H9 (cell line): ENCODE measurements at places on chromosomes 12 and 14. TPM values are rescaled to one million over a fixed set of nuclear protein-coding genes. Genes with fewer than 3 reads are reported as not detected.

DNA sequence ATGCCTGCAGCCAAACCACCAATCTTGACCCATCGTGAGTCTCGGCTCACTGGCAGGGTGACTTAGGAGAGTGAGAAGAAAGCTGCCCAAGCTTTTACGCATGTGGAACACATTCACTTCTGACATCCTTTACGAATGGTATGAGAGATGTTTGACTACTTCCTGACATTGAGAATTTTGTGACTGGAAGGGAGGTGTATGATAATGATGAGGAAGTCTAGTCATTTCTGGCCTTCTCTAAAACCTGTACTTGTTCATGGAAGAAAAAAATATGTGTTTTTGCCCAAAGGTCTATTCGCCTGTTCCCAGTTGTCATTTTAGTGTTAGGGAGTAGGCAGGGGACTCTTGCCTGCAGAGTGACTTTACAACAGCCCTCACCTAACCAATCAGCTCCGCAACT, 227.2 kb upstream of the ATP2B1 start:
- no peak for DNase-seq
- no peaks in the 10 kb centered on the region for H3K36me3 ChIP-seq
- H3K27me3 ChIP-seq, result no peaks in the 10 kb centered on the region
- no peaks in the 10 kb centered on the region; the same call in 1 of the 2 replicates for H3K4me1 ChIP-seq

- no peak for DNase-seq
- no peaks in the 10 kb centered on the region for H3K27me3 ChIP-seq
- no peak overlapping the region for H3K27ac ChIP-seq
- H3K36me3 ChIP-seq, result no peaks in the 10 kb centered on the region
- H3K4me1 ChIP-seq, result no peaks in the 10 kb centered on the region
Measured at GRCh38 chr14:74569806-74570591, 42.0 kb downstream of the LTBP2 start.

- no peak overlapping the region for H3K27ac ChIP-seq
- 0 out of 2 replicates have a peak, but pooled peaks cover 2% of the 10 kb centered on the region for H3K4me1 ChIP-seq
- peaks cover 3% of the 10 kb centered on the region; the same call in 1 of the 2 replicates for H3K36me3 ChIP-seq
- H3K27me3 ChIP-seq, result no peaks in the 10 kb centered on the region
Measured at GRCh38 chr14:64990296-64990695, 3.6 kb downstream of the FNTB start.

- no peak overlapping the region for H3K4me3 ChIP-seq
- H3K36me3 ChIP-seq, result peaks cover 23% of the 10 kb centered on the region
- no peak overlapping the region for H3K27ac ChIP-seq
- DNase-seq, result no peak
- H3K27me3 ChIP-seq, result no peaks in the 10 kb centered on the region
Measured at GRCh38 chr14:35068238-35069012, 22.4 kb downstream of the FAM177A1 start.

GRCh38 chr12:107284692-107285091, 191.3 kb upstream of the CRY1 start:
- no peak overlapping the region for H3K27ac ChIP-seq
- H3K4me1 ChIP-seq, result no peaks in the 10 kb centered on the region
- H3K36me3 ChIP-seq, result no peaks in the 10 kb centered on the region
- no peaks in the 10 kb centered on the region for H3K27me3 ChIP-seq
- H3K4me3 ChIP-seq, result no peak overlapping the region

DNA sequence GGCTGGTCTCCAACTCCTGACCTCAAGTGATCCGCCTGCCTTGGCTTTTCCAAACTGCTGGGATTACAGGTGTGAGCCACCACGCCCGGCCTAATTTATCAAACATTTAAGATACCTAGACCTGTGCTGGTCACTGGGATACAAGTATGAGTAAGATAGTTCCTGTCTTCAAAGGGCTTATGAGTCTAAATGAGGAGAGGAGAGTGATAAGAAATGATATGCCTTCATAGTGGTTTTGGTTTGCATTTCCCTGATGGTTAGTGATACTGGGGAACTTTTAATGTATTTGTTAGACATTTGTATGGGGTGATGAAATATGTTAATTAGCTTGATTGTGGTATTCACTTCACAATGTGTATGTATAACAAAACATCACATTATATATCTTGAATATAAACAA, 21.2 kb downstream of the TMED10 start:
- DNase-seq, result no peak
- no peak overlapping the region for H3K27ac ChIP-seq
- H3K4me3 ChIP-seq, result no peak overlapping the region

- H3K4me3 ChIP-seq, result no peak overlapping the region
- no peak for DNase-seq
- H3K27ac ChIP-seq, result no peak overlapping the region
- H3K4me1 ChIP-seq, result peaks cover 2% of the 10 kb centered on the region; the same call in 1 of the 2 replicates
Measured at GRCh38 chr12:76881142-76881541, 2.3 kb upstream of the CSRP2 start.

DNA sequence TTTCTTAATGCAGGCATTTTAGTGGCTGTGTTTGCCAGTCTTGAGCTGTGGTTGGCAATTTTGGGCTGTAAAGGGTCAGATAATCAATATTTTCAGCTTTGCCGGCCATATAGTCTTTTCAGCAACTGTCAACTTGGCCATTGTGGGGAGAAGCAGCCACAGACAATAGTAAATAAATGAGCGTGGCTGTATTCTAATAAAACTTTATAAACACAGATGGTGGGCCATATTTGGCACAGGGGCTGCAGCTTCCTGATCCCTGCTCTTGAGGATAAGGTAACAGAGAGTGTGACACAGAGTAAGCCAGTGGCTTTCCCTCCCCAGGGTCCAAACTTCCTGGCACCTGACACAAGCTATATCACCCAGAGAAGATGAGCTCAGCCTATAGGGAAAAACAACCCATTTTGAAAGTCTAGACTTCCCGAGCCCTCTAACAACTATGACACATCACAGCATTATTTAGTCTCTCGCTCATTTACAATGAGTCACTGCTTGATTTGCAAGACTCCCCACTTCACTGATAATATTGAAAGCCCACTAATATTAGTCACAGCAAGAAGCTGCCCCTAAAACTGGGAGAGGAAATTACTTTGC, 163.1 kb upstream of the TMPO start:
- H3K36me3 ChIP-seq, result no peaks in the 10 kb centered on the region
- no peak overlapping the region for H3K27ac ChIP-seq
- no peak overlapping the region for H3K4me3 ChIP-seq

GRCh38 chr12:15731940-15732339, 57.2 kb downstream of the EPS8 start:
- H3K4me1 ChIP-seq, result no peaks in the 10 kb centered on the region
- H3K4me3 ChIP-seq, result no peak overlapping the region
- H3K27me3 ChIP-seq, result no peaks in the 10 kb centered on the region
- no peak for DNase-seq

DNA sequence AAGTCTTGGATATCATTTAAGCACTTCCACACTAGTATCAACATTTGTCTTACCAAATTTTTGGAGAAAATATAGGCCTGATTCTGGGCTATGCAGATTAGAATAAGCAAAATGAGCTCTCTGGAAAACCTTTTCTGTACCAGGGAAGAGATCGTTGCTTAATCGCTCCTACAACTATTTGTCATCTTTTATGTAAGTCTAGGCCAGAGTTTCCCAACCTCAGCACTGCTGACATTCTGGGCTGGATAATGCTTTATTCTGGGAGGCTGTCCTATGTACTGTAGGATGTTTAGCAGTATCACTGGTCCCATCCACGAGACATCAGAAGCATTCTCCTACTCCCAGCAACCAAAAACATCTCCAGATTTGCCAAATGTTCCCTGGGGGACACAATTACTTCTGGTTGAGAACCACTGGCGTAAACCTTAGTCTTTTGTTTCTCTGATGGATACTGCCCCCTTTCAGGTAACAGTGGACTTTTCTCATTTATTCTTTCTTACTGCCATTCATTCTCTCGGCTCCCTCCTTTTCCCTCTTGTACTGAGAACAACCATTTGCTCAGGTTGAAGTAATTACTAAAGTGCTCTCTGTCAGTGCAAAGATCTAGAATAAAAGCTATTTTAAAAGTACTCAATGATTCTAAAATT, 316.9 kb upstream of the E2F7 start:
- no peak overlapping the region for H3K4me3 ChIP-seq
- H3K4me1 ChIP-seq, result no peaks in the 10 kb centered on the region
- H3K36me3 ChIP-seq, result no peaks in the 10 kb centered on the region
- no peak overlapping the region for H3K27ac ChIP-seq

PFDN5 gene
- 285 and 292 TPM in 2 replicates for total RNA-seq

IRAK4 gene
- total RNA-seq, result 2.6 and 3.0 TPM in 2 replicates

FAM186B gene
- total RNA-seq, result 0.42 and 0.46 TPM in 2 replicates

TMEM19 gene
- total RNA-seq, result 17.3 and 18.4 TPM in 2 replicates

BEGAIN gene
- 2.6 and 2.7 TPM in 2 replicates for total RNA-seq
